ENCODE measurements at places on chromosomes 6 and 20.

GRCh38 chr20:39993742-39994141 is 695.3 kb downstream of the MAFB start:
- no peak for DNase-seq

DNA sequence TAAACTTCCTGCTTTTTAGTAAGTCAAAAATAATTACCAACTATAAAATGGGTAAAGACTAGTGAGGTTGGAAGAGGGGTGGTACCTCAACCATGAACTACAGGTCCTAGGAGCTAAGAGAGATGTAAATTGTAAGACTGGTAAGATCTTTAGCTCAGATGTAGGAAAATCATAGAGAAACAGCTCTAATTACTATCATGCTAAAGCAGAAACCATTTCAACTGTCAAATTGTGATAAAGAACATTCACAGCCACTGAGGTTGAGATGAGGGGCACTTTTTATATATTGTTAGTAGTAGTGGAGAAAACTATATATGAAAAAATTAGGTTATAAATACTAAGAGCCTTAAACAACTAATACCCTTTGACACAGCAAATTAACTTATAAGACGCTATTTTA is 20.0 kb downstream of the CDK19 start:
- DNase-seq = no peak

- no peak for DNase-seq
Measured at GRCh38 chr6:29667158-29667557, 10.3 kb downstream of the MOG start.

DNA sequence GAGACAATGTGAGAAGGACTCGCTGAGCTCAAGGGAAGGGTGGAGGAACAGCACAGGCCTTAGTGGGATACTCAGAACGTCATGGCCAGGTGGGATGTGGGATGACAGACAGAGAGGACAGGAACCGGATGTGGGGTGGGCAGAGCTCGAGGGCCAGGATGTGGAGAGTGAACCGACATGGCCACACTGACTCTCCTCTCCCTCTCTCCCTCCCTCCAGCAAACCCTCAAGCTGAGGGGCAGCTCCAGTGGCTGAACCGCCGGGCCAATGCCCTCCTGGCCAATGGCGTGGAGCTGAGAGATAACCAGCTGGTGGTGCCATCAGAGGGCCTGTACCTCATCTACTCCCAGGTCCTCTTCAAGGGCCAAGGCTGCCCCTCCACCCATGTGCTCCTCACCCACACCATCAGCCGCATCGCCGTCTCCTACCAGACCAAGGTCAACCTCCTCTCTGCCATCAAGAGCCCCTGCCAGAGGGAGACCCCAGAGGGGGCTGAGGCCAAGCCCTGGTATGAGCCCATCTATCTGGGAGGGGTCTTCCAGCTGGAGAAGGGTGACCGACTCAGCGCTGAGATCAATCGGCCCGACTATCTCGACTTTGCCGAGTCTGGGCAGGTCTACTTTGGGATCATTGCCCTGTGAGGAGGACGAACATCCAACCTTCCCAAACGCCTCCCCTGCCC is 1.7 kb downstream of the TNF start:
- DNase-seq = no peak

GRCh38 chr6:35077713-35078105 is 63.4 kb downstream of the TCP11 start:
- DNase-seq = no peak

- no peak for DNase-seq
Measured at GRCh38 chr6:99344289-99344688, 5.2 kb downstream of the FAXC start.

- no peak for DNase-seq
Measured at GRCh38 chr6:137473598-137473997, 20.6 kb downstream of the OLIG3 start.

GRCh38 chr6:24933868-24934401 is 1.8 kb downstream of the RIPOR2 start:
- DNase-seq = no peak

GRCh38 chr6:6243846-6244245 is 76.6 kb downstream of the F13A1 start:
- no peak for DNase-seq

All from NCI-H1048 (cell line).